ENCODE measurements at places on chromosomes 5 and 9.

DNA sequence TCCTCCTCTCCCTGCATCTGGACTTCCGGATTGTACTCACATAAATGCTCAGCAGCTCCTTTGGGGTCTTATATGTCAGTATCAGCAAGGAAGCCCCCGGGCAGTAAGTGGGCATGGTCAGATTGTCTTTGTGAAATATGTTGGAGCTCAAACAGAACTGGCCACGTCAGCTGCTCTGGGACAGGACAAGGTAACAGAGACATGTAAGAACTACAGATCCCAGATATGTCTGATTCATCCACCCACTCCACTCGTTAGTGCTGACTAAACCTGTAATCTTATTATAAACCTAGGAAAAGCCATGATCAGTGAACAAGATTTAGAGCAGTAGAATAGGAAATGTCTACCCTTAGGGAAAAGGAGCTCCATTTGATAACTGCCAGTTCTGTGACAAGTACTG, 561.8 kb downstream of the CETN3 start:
- no peak for DNase-seq

DNA sequence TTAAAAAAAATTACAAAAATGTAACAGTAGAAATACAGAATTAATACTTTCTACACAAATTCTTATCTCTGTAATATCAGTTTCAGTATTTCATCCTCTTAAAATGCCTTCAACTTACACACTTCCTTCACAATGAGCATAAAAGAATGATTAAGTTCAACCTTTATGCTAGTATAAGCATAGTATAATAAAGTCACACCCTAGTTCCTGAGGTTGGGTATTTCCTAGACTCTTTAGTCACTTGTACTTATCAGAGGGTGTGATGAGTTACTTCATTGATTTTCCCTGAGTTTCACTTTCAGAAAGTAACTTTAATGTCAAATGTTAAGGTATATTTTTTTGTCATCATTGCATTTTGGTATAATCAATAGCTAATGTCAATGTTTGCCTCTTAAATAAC, 302.4 kb downstream of the PDE4D start:
- no peak for DNase-seq

DNA sequence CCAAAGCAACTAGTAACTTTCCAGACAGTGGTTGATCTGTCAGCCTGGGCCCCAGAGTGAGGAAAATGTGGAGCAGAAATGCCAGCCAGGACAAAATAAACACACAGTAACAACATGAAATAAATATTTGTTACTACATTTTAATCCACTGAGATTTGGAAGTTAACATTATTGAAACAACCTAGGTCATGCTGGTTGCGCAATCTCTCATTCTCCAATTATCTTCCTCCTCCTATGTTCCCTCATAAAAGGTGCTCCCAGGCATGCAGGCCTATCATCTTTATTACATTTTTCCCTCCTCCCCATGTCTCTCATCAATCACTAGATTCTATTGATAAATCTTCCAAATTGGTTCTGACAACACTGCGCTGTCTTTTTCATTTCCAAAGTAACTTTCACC, 363.1 kb downstream of the HINT1 start:
- DNase-seq, result no peak

DNA sequence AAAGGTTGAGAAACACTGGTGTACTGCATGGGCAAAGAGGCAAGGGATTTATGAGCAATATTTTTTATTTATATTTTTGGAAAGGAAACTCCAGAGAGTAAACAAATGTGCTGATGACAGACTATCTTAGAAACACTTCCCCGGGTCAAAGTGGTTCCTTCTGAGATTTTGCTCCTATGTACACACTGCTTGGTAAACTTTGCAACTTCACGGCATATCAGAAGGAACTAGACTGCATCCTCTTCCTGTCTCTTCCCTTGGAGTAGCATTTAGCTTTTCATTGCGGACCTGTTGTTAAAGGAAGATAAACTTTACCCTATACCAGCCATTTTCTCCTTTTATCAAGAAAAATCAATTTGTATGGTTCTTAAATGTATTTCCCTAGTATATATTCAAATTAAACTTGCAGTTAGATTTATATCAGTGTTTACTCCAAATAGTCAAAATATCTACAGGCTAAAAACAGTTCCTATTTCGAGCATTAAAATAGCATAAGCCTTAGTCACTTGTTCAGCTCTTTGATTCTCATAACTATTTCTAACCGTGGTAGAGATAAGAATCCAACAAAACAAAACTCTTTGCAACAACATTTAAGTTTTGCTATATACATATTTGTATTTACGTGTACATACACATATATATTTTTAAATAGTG, 48.0 kb upstream of the LRRC19 start:
- no peak for DNase-seq

DNA sequence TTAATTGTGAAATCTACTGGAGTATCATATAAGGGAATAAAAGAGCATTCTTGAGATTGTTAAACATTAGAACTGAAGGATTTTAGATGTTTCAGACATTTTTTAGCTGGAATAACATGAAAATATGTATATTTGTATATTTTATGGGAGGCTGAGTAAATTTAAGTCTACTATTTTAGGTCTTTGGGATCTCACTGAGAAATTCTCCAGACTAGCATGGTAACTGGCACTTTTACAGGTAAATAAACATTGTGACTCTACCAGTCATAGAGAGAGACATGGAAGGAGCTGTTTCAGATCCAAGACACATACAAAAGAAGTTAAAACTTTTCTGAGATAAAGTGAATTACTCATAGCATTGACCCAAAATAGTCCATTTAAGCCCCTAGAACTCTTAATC, 59.4 kb downstream of the NDUFAF2 start:
- DNase-seq, result no peak

GRCh38 chr5:132468656-132469379, 21.8 kb downstream of the IRF1 start:
- no peak for DNase-seq

- DNase-seq, result no peak
Measured at GRCh38 chr5:172255444-172255843, 28.1 kb downstream of the UBTD2 start.

- no peak for DNase-seq
Measured at GRCh38 chr5:131302506-131302905, 38.7 kb downstream of the CDC42SE2 start.

GRCh38 chr9:17088566-17088965, 46.3 kb upstream of the CNTLN start:
- DNase-seq, result no peak
